Right atrium auricular region (tissue), 2 donors: ENCODE measurements at places on chromosomes 1 and 21. TPM values are rescaled to one million over a fixed set of nuclear protein-coding genes. Genes with fewer than 3 reads are reported as not detected.

GRCh38 chr1:97632776-97633175 is 288.1 kb downstream of the DPYD start:
- DNase-seq: no peak

DNA sequence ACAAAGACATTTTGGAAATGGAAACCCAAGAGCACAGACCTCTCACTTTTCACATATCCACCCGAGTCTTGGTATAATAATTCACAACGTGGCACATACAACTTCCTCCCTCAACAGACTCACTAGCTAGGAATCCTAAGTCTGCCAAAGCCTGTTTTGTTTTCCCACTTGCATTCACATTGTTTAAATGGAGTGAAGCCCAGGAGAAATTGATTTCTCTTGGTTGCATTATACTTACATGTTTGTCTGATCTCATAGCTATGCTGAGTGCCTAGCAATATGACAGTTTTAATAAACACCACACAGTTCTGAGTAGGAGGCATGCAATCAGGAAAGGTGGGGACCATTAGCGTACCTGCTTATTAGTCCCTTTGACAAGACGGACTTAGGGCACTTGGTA is 348.6 kb upstream of the ADGRL4 start:
- DNase-seq: no peak

- DNase-seq: no peak
These were observed 18.7 kb upstream of the MTF1 start for GRCh38 chr1:37878071-37878470.

DNA sequence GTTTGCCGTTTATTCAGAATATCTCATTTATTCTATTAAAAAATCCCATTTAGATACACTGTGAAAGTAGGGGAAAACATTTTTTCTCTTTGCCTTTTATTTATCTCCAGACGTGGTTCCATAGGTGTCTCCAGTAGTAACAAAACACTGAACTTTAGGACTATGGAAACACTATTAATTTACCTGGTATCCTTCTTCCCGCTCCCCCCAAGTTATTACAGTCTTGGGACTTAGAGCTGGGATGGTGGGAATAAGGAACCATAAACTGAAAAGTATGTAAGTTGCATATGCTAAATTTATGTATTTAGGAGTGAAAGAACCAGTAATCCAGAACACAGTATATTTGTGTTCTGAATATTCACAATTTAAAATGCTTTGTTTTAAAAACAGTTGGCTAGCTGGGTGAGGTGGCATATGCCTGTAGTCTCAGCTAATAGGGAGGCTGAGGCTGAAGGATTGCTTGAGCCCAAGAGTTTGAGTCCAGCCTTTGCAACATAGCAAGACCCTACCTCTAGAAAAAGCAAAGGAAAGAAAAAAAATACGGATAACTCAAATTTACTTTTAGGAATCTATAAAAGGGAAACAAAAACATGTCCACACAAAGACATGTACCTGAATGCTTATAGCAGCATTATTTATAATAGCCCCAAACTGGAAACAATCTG is 3.1 kb downstream of the DNAJB4 start:
- DNase-seq: no peak

CNKSR1 gene
- total RNA-seq: 0.52 TPM
